ENCODE measurements at places on chromosomes 6 and 20.

DNA sequence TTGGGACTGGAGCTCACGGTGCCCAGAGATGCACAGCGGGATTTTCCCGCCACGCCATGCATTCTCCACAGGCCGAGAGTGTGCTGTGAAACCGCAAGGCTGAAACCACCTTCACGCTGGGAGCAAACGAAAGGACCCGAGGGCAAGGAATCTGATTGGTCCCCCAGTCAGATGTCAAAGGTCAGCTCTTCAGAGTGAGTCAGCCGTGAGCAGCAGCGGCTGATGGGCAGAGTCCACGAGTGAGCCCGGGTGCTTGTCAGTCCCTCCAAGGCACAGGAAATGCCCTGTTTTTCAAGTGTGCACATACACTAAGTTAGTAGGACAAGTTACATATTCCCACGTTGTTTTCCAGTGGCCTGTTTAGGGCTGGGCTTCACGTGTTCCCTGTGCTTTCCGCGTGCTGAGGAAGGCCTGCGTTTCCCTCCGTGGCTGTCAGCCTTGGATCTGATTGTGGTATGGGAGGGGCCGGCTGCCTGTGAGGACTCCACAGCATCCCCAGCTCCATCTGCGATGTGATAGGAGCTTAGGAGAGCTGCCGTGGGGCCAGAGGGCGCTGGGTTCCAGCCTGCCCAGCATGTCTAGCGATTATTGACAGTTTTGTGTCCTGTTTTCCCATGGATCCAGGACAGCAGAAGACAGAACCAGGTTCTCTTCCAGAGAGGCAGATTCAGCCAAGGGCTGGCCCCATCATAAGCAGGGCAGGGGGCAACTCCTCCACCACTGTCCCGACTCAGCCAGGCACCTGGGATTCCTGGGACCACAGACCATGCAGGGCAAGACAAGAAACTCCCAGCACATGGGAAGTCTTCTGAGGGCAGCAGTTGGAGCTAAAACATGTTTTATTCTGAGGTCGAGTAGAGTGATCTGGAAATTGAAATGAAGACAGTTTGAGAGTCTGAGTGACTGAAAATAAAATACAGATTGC, 38.2 kb upstream of the FRMD1 start:
- DNase-seq, result no peak

DNA sequence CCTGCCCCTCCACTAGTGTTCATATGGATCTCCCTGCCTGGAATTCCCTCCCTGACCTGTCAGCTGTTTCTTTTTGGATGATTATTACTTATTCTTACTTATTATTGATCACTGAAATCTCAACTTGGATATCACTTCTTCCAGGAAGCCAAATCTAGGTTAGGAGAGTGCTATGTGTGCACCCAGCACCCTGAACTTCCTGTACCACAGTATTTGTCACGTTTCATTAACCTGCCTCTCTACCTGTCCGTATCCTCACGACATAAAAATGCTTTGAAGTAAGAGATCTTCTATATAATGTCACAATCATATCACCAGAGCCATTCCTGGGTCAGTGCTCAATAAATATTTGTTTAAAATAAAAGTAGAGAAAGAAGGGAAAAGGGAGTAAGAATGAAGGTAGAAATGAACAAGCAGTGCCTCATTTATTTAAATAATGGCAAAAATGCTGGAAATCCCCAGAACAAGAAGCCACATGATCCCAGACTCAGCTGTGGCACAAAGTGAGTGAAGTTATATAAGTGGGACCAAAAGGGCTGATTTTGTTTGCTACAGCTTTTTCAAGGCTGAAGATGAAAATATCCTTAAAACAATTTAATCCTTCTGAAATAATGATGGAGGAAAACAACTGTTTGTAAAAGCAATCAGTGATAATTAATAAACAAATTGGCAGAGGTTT, 88.0 kb upstream of the MANEA start:
- no peak for DNase-seq

DNA sequence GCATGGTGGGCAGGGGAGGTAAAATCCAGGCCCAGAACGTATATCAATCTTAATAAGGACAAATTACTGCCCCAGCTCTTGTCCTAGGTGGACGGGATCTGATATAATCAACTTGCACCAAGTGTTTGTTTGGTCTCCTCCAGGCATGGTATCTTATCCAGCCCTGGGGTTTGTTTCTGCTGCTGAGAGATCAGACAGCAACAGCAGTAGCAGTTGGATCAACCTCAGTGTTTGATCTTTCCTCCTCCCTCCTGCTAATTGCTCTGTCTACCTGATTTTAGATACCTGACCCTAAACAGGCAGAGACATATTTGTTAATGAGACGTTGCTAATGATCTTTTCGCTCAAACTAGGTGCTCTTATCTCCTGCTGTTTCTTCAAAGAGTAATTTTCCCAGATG, 100.4 kb upstream of the BACH2 start:
- no peak for DNase-seq

GRCh38 chr6:169701311-169701953, 397 bp downstream of the WDR27 start:
- DNase-seq, result no peak

DNA sequence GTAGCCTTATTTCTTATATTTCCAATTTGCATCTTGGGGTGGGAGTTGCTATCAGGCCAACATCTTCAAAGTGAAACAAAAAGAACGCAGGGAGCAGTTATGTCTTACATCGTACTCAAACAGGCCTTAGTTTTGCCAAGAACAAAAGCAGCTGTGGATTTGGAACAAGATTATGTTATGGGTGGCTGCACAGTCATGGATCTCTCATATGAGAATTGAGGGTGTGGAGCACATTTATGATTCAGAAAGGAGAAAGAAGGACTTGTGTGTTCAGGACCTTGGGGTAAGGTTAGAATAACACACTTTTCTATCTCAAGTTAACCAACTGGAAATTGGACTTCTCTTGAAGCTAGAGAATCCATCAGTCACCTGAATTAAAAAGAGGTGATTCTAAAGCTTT, 259.9 kb downstream of the FOXA2 start:
- DNase-seq, result no peak

- DNase-seq, result peak; percentile 52
Observed at GRCh38 chr20:45095805-45096238, 5.1 kb downstream of the KCNS1 start.
